Stimulated activated CD4-positive, alpha-beta T cell treated with anti-CD3 and anti-CD28 coated beads, Interleukin-1b, Interleukin-23, amount 100 ng/mL, for 48 hours (primary cell): ENCODE measurements at places on chromosomes 4 and X.

GRCh38 chr4:69549651-69550050, 53.9 kb upstream of the UGT2B4 start:
- no peak for DNase-seq

DNA sequence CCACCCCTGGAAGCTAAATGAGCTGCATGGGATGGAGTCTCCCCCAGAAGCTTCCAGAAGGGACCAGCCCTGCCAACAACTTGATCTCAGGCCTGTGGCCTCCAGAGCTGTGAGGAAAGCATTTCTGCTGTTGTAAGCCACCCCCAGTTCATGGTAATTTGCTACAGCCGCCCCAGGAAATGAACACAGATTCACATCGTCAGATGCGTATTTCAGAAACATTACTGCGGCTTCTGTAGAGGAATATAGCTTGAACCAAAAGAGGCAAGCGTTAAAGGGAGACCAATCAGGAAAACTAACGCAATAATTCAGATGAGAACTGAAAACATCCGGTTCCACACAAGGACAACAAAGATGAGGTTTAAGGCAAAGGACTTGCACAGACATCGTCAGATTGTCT, 128.4 kb upstream of the TBL1X start:
- no peak for DNase-seq

GRCh38 chr4:147780137-147780777, 48.4 kb downstream of the ARHGAP10 start:
- DNase-seq: no peak

DNA sequence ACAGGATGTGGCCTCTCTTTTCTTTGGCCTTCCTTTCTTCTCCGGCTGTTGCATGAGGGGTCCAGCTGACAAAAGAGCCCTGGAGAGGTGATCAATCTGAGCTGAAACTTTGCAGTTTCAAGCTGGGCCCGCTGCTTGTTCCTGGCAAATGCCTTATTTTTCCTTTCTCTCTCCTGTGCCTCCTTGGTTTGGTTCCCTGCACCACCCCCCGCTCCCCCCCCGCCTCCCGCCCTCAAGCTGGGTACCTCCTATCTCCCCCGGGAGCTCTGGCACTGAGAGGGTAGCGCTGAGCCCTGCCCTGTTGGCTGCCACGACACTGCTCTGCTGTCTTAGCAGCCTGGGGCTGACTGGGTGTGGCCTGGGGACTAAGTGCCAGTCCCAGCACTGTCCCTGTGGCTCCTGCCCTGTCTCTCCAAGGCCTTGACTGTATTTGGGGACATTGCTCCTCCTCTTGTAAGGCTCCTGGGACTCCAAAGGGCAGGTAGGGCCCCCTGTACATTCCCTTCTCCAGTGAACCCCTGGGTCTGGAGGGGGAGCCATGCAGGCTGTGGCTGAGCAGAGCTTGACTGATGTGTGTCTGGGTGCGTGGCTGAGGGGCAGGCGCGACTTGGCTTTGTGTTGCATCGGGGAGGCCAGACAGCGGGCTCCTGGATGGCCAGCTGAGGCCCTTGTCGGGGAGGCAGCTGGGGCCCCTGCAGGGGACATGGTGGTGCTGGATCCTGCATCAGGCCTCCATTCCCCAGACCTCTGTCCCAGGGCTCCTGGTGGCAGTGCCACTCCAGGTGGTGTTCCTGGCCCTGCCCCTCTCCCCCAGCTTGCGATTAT, 1.1 kb downstream of the PLXNA3 start:
- DNase-seq: no peak

DNA sequence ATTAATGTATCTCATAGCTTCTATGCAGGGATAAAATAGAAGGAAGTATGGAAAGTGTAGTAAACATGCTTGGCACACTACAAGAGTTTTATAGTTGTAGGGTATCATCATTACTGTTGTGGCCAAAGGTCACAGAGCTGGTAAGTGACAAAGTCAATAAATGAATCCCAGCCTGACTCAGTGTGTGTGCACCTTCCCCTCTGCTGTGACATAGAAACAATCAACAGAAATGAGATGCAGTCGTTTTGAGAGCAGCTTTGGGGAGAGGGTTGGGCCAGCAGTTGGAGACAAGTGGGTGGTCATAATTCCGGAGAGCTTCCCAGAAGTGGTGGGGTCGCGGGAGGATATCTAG, 82.4 kb upstream of the RBPJ start:
- no peak for DNase-seq

DNA sequence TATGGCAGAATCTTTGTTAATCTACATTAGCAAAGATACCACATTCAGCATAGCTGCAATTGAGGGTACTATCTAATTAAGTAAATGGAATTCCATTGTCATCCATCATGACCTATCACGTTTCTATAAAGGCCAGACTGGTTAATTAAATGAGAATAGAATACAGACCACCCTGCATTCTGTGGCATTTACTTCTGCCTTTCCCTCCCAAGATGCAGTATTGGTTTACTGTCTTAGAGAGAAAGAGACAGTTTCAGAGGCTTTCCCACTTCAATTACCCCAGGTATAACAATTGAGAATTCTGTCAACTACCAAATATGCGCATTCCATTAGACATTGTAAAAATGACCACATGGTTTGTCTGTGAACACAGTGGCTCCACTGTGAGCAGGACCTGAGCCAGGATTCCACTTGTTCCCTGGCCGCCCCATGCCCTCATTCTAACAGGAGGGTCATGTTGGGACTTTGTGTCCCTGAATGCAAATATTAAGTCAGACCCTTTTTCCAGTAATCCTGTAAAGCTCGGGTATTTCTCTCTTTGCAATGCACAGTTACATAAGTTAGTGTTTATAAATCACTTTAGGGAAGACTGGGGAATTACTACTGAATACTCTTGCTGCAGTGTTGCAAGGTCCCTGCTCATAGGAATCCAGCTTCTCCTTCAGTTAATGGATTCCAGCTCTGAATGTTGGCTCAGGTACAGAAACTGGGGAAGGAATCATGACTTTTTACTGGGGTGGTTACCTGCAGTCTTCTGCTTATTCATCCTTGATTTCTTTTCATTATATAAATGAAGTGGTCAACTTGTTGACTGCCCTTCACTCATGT, 261.0 kb downstream of the PDGFC start:
- DNase-seq: no peak

DNA sequence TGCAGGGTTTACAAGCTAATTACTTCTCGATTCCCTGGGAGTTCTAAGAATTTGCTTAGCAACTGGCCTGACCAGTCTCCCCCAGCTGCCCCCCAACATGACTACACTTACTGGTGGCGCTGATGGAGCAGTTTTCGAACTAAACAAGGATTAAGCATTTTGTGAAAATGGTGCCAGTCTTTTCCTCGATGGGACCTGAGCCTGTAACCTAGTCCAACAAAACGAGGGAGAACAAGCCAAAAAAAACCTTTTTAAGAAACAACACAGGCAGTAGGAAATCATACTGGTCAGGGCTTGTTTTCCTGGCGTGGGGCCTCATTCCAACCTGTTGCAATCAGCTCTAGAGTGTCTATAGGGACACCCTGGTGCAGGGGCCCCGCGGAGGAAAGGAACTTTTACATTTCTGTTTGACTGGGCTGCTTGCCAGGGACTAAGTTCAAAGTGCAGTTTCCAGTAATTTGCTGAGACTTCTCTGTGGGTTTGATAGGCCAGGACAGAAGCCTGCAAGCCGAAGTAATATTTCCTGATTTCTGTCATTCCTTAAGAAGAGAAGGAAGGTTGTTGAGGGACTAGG, 158.7 kb downstream of the SPRY1 start:
- DNase-seq: no peak

DNA sequence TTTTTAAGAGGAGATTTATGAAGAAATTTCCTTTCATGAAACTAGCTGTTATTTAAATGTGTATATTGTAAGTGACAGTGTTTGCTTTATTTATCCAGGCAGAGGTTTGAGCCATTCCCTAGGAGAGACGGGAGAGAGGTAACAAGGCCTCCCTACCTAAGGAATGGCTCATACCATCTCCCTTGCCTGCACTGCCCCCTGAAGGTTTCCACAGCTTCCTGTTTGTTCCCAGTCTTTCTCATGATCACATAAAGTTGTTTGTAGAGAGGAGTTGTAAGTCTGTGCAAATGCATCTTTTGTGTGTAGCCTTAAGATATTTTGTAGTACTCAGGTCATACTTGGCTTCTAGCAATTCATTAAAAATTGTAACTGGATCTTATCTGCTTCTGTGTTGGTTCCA, 1504.5 kb upstream of the PCDH10 start:
- DNase-seq: no peak

DNA sequence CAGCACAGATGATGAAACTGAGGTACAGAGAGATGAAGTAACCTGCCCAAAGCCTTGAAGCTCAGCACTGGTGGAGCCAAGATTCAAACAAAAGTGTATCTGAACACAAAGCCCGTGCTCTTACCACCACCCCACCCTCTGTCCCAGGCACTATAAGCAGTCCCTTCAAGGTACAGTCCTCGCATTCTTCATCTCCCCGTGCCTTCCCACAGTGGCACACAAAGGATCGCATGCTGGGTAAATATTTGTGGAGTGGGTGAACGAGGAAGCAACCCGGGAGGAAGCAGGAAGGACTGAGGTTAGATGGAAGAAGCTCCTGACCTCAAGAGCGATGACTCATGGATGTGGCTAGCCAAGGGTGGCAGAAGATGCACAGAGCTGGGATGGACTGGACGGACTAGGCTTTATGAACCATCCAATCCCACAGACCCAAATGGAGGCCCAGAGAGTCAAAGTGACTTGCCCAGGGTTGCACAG, 18.4 kb downstream of the IQSEC2 start:
- no peak for DNase-seq

GRCh38 chr4:152269448-152270191, 266.3 kb downstream of the FBXW7 start:
- DNase-seq: no peak

GRCh38 chr4:150625033-150625432, 43.1 kb downstream of the MAB21L2 start:
- DNase-seq: no peak

GRCh38 chr4:189090174-189090814, 850.4 kb upstream of the FRG1 start:
- DNase-seq: no peak

- DNase-seq: no peak
Observed at GRCh38 chrX:13652287-13652793, 601 bp upstream of the TCEANC start.

- DNase-seq: no peak
Observed at GRCh38 chr4:22356987-22357596, 158.8 kb downstream of the ADGRA3 start.

- peak; percentile 19 for DNase-seq
Observed at GRCh38 chr4:27684610-27685011, 824.0 kb downstream of the STIM2 start.

DNA sequence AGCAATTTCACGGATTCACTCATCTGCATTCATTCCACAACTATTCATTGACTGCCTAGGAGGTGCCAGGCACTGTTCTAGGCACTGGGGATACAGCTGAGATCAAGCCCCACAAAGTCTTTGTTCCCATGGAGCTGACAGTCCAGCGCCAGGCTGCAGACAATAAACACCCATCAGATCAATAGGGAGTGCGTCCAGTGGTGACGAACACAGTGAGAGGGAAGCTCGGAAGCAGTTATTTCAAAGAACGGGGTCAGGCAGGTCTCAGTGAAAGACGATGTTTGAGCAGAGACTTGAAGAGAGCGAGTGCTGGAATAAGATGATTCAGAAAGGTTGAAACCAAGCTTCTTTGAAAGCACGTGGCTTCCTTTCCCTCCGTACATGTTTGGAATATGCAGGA, 167.2 kb downstream of the EVC2 start:
- DNase-seq: no peak

DNA sequence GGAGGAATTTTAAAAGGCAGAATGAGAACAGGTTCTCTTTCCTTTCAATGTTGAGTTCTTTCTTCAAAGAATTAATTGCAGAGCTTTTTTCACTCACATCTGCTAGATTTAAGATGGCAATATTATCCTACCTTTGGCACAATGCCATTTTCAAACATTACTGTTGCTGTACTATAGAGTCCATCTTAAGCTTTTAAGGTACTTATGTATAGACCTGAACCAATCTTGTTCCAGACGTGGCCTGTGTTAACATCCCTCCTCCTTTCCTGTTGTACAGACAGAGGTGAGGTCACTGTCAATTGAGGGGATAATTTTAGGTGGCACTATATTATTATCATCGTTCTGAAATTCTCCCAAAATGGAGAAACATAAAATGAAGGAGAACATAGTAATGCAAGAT, 53.0 kb upstream of the MYOZ2 start:
- no peak for DNase-seq

DNA sequence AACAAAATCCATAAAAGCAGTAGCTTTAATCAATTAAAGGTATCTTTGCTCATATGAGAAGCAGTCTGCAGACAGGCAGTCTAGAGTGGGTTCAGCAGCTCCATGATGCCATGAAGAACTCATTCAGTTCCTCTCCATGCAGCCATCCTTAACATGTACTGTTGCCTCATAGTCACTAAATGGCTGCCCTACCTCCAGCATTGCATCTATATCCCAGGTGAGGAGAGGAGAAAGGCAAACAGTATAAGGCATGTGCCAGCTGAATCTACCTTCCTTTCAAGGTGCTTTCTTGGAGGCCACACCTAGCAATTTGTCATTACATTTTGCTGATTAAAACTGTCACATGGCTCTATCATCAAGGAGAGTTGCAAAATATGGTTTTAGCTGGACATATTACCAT, 13.2 kb downstream of the CFAP99 start:
- DNase-seq: no peak

- no peak for DNase-seq
Observed at GRCh38 chrX:12383196-12383595, 244.9 kb downstream of the FRMPD4 start.

DNA sequence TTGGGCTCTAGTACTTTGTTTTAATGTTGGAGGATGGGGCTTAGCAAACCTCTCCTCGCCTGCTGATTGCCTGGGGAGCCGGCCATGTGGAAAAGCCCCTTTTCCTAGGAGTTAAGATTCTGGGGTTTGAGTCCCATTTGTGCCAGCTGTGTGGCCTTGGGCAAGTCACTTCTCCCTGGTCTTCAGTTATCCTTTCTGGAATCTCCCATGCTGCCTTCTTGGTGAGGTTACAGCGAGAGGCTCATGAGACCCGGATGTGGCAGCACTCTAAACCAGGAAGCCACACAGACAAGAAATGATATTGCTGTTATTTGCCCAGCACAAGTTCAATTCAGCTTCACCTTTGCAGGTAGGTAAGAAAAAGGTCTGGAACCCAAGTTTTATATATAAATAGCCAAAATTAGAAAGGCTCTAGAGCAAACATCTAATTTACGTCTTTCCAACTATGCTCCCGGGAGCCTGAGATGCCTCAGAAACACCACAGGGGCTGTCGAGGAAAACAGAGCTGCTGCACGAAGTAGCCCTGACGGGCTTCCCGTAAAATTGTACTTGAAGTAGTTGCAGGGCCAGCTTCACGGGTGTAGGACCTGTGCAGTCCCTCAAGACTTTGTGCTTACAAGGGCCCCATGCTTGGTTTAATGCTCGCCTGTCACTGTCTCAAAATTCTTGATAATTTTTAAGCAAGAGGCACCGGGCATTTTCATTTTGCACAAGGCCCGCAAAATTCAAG, 8.3 kb upstream of the SASH3 start:
- peak; percentile 27 for DNase-seq

DNA sequence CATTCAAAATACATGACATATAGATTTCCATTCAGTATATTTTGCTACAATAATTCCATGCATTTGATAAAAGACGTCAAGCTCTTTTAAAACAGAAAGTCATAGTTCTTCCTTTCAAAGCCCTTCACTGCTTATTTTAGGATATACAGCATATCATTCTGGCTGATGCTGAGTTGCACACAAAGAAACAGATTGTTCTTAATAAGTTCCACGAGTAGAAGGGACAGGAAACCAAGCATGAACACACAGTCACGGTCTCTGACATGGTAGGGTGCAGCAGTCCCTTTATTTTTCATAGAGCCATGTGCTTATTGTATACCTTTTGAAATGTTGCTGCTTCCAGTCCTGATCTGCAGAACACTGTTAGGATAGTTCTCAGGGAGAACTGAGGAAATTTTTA, 85.4 kb downstream of the MAGEB10 start:
- DNase-seq: no peak

- DNase-seq: no peak
Observed at GRCh38 chr4:1496116-1496642, 89.9 kb upstream of the NKX1-1 start.
